ENCODE measurements at places on chromosomes 12 and 14. TPM values are rescaled to one million over a fixed set of nuclear protein-coding genes. Genes with fewer than 3 reads are reported as not detected.

SLIRP gene
- 297 TPM for total RNA-seq

CCDC196 gene
- not detected for total RNA-seq

PRKAG1 gene
- total RNA-seq = 62.7 TPM

NAA25 gene
- total RNA-seq = 24.0 TPM

UNC79 gene
- total RNA-seq = under 0.01 TPM

KLRK1 gene
- not detected for total RNA-seq

B4GALNT3 gene
- total RNA-seq = not detected

CLEC9A gene
- not detected for total RNA-seq

KRT74 gene
- total RNA-seq = not detected

KLRC1 gene
- not detected for total RNA-seq

KTN1 gene
- 195 TPM for total RNA-seq

AICDA gene
- total RNA-seq = not detected

TMEM119 gene
- 0.32 TPM for total RNA-seq

NRIP2 gene
- not detected for total RNA-seq

LRTM2 gene
- total RNA-seq = not detected

LRFN5 gene
- 0.30 TPM for total RNA-seq

C12orf54 gene
- total RNA-seq = not detected

IKBIP gene
- total RNA-seq = 74.5 TPM

NFYB gene
- 20.8 TPM for total RNA-seq

TAS2R50 gene
- 2.1 TPM for total RNA-seq

TPH2 gene
- total RNA-seq = not detected

PIANP gene
- total RNA-seq = not detected

SERPINA9 gene
- not detected for total RNA-seq

KRT85 gene
- total RNA-seq = not detected

HCAR3 gene
- not detected for total RNA-seq

KRT79 gene
- not detected for total RNA-seq

OASL gene
- 27.4 TPM for total RNA-seq

TMEM120B gene
- total RNA-seq = 8.2 TPM

COL2A1 gene
- not detected for total RNA-seq

RGS6 gene
- total RNA-seq = not detected

FOXA1 gene
- 0.91 TPM for total RNA-seq

NGB gene
- total RNA-seq = not detected

RNASE7 gene
- not detected for total RNA-seq

MYO1A gene
- total RNA-seq = not detected
